ENCODE measurements at places on chromosomes 6 and 20.

DNA sequence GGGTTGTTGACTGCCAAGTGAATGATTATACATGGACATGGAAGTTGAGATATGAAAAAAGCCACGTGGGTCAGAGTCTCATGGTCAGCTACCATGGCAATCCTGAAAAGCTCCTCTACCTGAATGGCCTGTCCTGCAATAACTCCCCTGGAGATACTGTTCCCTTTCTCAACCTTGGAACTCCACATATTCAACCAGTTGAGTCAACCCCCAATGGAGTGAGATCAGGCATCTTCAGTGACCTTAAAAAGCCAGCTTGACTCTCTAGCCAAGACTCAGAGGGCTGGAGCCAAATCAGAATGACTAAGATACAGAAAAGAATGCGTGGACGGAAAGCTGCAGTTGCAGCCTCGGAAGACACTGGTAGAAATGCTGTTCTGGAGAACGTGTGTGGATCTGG lies 341.3 kb downstream of the FOXA2 start:
- no peaks in the 10 kb centered on the region for H3K27me3 ChIP-seq
- peak; percentile 13 for DNase-seq
- H3K4me3 ChIP-seq, result no peak overlapping the region

- no peaks in the 10 kb centered on the region for H3K27me3 ChIP-seq
- H3K4me3 ChIP-seq, result no peak overlapping the region
- no peaks in the 10 kb centered on the region for H3K36me3 ChIP-seq
Measured at GRCh38 chr6:117555262-117555849, 47.0 kb downstream of the GOPC start.

DNA sequence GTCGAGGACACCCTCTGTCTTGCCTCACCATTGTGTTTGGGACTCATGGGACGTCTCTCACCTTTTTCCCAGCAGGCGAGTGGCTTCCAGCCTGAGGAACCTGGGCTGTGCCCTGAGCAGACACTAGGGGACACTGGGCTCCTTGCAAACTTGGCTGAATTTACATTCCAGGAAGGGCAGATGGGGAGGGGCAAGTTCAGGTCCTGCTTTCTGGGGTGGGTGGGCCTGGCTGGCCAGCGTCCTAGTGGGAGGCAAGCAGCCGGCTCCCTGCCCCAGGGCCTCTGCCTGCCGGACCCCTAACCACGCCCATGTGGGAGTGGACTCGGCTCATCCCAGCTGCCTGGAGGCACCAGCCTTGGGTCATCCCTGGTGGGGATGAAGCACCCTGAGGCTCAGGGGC lies 48.2 kb upstream of the MLN start:
- no peak for DNase-seq
- no peaks in the 10 kb centered on the region for H3K4me1 ChIP-seq
- H3K4me3 ChIP-seq, result no peak overlapping the region
- no peaks in the 10 kb centered on the region for H3K27me3 ChIP-seq
- no peak overlapping the region for H3K27ac ChIP-seq

GRCh38 chr6:5599127-5599526 lies 337.8 kb downstream of the FARS2 start:
- DNase-seq, result no peak
- no peaks in the 10 kb centered on the region for H3K36me3 ChIP-seq
- H3K27me3 ChIP-seq, result no peaks in the 10 kb centered on the region
- H3K27ac ChIP-seq, result no peak overlapping the region
- no peaks in the 10 kb centered on the region for H3K4me1 ChIP-seq

- H3K27ac ChIP-seq, result peak overlapping the region; percentile 17
- peaks cover 7% of the 10 kb centered on the region for H3K4me1 ChIP-seq
- DNase-seq, result peak; percentile 34
- peak overlapping the region; percentile 84 for H3K4me3 ChIP-seq
- no peaks in the 10 kb centered on the region for H3K27me3 ChIP-seq
- no peaks in the 10 kb centered on the region for H3K36me3 ChIP-seq
Measured at GRCh38 chr6:139029470-139030227, 1.1 kb downstream of the ABRACL start.

DNA sequence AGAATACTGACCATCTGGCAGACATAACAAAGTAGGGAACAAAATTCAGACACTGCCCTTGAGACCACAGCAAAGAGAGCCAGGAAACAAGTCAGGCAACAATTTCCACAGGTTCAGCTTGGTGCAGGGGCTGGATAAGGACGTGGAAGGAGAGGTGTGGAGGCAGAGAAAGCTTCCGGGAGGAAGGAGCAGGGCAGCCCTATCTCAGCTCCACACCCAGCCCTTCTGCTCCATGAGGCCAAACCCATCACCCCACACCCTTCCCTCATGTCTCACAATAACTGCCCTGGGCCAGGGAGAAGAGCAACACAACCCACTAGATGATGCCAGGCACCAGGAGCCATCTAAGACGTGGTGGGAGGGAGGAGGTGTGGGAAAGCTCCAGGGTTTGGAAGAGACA lies 5.8 kb downstream of the SNHG17 start:
- no peak for DNase-seq
- no peaks in the 10 kb centered on the region for H3K4me1 ChIP-seq
- no peak overlapping the region for H3K27ac ChIP-seq
- no peaks in the 10 kb centered on the region for H3K27me3 ChIP-seq

DNA sequence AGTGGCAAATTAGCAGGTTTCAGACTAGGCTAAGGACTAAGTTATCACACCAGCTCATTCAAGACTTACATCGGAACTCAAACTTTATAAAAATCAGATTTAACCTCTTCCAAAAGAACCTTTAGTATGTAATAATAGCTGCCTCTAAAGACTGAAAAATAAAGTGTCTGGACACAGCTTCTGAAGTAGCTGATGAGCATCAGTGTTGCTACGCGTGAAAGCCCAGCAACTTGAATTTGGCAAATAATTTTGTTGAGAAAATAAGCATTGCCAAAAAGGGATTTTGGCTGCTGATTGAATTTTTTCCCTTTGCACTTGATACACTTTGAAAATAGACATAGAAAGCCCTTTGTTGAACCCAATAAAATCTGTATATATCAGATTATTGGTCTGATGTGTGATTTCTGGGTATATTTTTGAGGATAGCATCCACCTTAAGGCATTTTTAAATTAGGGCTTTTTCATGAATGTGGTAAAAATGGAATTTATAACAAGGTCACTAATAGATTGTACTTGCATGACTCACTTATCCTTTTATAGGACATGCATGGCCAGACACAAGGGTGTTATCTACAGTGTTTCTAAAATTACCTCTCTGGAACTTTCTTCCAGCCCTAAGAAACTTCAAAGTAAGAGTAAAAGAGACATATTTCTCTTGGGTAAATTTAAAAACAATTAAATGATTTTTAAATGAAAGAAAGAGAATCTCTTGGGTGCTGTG lies 350.4 kb downstream of the TENT5A start:
- H3K27ac ChIP-seq, result no peak overlapping the region
- H3K27me3 ChIP-seq, result no peaks in the 10 kb centered on the region
- H3K4me3 ChIP-seq, result no peak overlapping the region
- H3K36me3 ChIP-seq, result no peaks in the 10 kb centered on the region
- DNase-seq, result no peak

DNA sequence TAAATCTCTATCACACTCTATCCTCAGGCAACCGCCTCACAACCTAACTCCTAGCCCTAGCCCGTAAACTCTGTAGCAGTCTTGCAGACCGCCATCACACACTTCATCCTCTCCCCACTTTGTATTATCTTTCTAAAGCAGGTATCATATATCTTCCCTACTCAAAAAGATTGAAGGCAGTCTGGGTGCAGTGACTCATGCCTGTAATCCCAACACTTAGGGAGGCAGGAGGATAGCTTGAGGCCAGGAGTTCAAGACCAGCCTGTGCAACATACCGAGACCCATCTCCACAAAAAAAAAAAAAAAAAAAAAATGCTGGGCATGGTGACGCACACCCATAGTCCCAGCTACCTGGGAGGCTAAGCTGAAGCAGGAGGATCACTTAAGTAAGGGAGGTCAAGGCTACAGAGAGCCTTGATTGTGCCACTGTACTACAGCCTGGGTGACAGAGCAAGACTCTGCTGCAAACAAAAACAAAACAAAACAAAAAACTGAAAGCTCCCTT lies 22.9 kb downstream of the RANBP9 start:
- no peak overlapping the region for H3K27ac ChIP-seq
- no peak overlapping the region for H3K4me3 ChIP-seq
- no peaks in the 10 kb centered on the region for H3K36me3 ChIP-seq

GRCh38 chr20:19073584-19074218 lies 138.7 kb upstream of the SLC24A3 start:
- H3K27me3 ChIP-seq, result no peaks in the 10 kb centered on the region
- H3K4me3 ChIP-seq, result no peak overlapping the region
- H3K27ac ChIP-seq, result no peak overlapping the region
- H3K4me1 ChIP-seq, result no peaks in the 10 kb centered on the region
- H3K36me3 ChIP-seq, result no peaks in the 10 kb centered on the region

GRCh38 chr6:20511852-20512251 lies 22.4 kb upstream of the CDKAL1 start:
- DNase-seq, result no peak
- H3K4me1 ChIP-seq, result no peaks in the 10 kb centered on the region
- H3K27me3 ChIP-seq, result no peaks in the 10 kb centered on the region
- H3K36me3 ChIP-seq, result no peaks in the 10 kb centered on the region
- H3K27ac ChIP-seq, result no peak overlapping the region

DNA sequence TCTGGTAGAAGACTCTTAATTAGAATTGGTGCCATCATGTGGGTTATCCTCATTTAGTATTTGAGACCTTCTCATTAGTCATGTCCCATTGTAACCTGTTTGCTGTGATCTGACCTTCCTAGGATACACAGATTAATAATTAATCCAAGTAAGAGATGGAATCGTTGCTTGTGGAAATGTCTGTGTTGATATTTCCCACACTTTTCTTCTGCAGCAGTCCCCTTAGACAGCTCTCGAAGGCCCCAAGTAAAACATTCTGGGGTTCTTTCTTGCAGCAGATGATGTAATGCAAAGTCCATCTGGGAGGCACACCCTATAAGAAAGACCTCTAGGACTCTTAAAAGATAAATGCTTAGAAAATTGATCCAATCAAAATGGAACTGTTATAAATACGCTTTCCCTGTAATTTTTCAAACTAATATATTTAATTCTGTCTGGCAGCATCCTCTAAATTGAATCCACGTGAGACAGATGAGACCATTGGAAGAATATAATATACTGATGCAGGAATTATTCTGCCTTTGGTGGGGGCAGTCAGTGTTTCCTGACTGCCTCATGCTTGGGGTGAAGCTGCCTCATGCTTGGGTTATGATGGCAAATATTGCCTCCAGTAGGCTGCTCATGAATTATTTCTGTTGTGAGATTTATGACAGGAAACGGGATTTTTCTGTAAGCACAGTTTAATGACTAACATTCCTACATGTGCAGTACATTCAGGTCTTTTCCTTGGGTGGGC lies 54.5 kb upstream of the ARMC2 start:
- H3K27me3 ChIP-seq, result no peaks in the 10 kb centered on the region
- H3K4me3 ChIP-seq, result no peak overlapping the region
- H3K36me3 ChIP-seq, result no peaks in the 10 kb centered on the region
- no peak overlapping the region for H3K27ac ChIP-seq
- H3K4me1 ChIP-seq, result peaks cover 3% of the 10 kb centered on the region
- DNase-seq, result no peak

DNA sequence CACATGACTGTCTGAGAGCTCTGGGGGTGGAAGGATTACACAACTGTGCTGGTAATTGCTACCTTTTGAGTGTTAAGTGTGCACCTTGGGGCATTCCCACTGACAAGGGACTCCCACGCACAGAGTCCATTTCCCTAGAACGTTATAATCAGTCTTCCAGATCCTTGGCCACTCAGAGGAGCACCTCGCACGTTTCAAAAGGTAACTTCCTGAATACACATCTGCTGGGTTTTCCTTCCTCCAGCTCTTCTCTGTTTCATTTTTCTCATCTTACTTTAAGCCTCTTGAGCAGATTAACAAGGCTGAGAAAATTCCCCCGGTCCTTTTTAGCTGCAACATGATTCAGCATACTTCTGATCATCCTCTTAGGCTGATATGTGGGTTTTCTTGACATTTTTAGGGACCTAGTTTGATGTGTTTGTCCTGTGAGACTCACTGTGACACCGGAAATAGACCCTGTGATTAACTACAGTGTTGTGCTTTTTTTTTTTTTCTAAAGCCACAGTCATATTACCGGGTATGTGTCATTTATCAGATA lies 98.4 kb upstream of the DUSP22 start:
- H3K4me1 ChIP-seq, result peaks cover 13% of the 10 kb centered on the region
- no peak overlapping the region for H3K27ac ChIP-seq
- no peaks in the 10 kb centered on the region for H3K36me3 ChIP-seq
- H3K27me3 ChIP-seq, result no peaks in the 10 kb centered on the region
- no peak overlapping the region for H3K4me3 ChIP-seq

DNA sequence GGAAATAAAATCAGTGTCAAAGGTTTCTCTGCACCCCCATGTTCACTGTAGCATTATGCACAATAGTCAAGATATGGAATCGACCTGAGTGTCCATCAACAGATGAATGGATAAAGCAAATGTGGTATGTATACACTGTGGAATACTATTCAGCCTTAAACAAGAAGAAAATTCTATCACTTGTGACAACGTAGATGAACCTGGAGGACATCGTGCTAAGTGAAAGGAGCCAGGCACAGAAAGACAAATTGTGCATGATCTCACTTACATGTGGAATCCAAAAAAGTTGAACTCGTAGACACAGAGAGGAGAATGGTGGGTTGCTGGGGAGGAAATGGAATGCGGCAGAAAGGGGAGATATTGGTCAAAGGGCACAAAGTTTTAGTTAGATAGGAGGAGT lies 136.3 kb upstream of the ESR1 start:
- H3K27ac ChIP-seq, result no peak overlapping the region
- H3K36me3 ChIP-seq, result no peaks in the 10 kb centered on the region
- no peak for DNase-seq
- H3K27me3 ChIP-seq, result no peaks in the 10 kb centered on the region
- H3K4me3 ChIP-seq, result no peak overlapping the region

GRCh38 chr20:44810391-44811149 lies at the start of gene RIMS4:
Gene RIMS4 (minus strand): TSS chr20:44810546. CDS start chr20:44810271, 275 bp downstream.
- peaks cover 11% of the 10 kb centered on the region for H3K27me3 ChIP-seq
- H3K4me3 ChIP-seq, result peak within 1 kb of the TSS; percentile 42
- no peak within 1 kb of the TSS for H3K27ac ChIP-seq
- no peaks in the 10 kb centered on the region for H3K36me3 ChIP-seq
- DNase-seq, result no peak
- H3K4me1 ChIP-seq, result peaks cover 23% of the 10 kb centered on the region

GRCh38 chr6:31878726-31879125 lies at the start of gene SLC44A4:
Gene SLC44A4 (minus strand): TSS chr6:31878997. CDS start chr6:31878980, 17 bp downstream.
- DNase-seq, result no peak
- no peaks in the 10 kb centered on the region for H3K36me3 ChIP-seq

DNA sequence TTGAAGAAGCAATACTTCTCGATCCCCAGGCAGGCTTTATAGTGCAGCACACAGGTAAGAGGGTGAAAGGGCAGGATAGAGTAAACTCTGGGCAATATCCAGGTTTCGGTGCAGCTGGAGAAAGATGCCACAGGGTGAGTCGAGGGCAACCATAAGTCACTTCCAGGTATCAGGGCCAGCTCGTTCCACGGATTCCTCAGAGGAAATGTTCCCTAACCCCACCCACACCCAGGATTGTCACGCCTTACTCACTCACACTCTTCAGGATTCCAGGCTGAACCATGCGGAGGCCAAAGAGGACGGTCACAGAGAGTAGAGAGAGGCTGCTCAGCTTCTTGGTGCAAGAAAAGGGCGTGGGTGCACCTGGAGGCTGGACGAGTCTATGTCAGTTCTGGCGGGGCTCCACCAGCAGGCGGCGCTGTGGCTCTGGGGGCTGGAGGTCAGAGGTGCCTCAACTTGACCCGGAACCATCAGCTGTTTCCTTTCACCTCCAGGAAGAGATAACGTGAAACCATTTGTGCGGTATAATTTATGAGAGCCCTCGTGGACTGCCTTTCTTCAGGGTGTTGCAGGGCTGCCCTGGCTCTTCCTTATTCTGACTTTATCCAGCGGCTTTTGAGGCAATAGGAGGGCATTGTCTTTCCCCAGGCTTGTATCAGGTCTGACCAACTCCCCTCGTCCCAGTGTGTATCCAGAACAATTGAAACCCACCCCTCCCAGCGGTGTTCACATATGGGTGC lies 14.5 kb upstream of the WFDC12 start:
- H3K4me3 ChIP-seq, result no peak overlapping the region
- H3K27ac ChIP-seq, result no peak overlapping the region
- H3K4me1 ChIP-seq, result no peaks in the 10 kb centered on the region
- DNase-seq, result no peak
- no peaks in the 10 kb centered on the region for H3K27me3 ChIP-seq

All from gastrocnemius medialis (tissue), 4 donors.